ENCODE measurements at places on chromosomes 5 and 9. TPM values are rescaled to one million over a fixed set of nuclear protein-coding genes. Genes with fewer than 3 reads are reported as not detected.

DNA sequence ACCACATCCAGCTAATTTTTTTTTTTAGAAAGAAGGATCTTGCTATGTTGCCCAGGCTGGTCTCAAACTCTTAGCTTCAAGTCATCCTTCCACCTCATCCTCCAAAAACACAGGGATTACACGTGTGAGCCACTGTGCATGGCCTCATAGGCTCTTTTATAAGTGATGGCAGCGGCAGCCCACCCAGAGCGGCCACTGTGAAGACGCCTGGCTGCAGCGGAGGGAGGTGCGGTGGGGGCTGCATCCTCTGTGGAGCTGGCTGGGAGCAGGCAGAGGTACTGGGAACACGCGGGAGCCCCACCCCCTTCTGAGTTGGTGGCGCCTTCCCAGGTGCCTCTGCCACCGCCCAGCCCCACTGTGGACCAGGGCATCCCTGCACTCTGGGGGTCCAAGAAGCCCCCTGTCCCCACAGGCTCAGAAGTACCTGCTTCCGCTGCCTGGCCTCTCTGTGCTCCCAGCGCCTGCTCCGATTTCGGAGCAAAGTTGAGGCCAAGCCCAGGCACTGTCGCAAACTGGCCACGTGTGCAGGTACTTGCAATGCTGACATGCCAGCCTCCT is 16.9 kb upstream of the ECPAS start:
- no peak for DNase-seq

- no peak for DNase-seq
These were observed 630 bp downstream of the PSMB7 start for GRCh38 chr9:124414612-124415011.

DNA sequence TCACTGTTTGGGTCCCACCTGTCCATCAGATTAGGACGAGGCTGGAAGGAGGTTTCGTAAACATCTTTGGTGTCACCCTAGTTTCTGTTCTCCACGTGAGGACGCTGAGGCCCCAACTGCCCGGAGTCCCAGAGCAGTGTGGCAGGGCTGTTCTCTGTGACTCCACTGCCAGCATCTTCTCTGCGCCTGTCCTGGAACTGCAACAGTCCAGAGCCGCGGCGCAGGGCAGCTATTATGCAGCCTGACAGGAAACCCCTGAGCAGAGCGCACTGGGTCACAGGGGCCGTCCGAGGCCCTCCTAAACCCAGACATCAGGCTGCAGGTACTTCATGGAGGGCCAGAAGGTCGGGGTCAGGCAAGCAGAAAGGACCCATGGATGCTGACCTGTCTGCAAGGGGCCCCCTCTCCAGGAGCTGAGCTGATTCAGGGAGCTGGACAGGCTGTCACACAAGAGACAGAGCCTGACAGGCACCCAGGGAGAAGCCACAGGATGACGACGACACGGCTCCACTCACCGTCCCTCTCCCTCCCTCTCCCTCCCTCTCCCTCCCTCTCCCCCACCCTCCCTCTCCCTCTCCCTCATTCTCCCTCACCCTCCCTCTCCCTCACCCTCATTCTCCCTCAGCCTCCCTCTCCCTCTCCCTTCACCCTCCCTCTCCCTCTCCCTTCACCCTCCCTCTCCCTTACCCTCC is 31.7 kb downstream of the DBH start:
- no peak for DNase-seq

- no peak for DNase-seq
These were observed 81.4 kb downstream of the GABBR2 start for GRCh38 chr9:98627296-98627695.

DNA sequence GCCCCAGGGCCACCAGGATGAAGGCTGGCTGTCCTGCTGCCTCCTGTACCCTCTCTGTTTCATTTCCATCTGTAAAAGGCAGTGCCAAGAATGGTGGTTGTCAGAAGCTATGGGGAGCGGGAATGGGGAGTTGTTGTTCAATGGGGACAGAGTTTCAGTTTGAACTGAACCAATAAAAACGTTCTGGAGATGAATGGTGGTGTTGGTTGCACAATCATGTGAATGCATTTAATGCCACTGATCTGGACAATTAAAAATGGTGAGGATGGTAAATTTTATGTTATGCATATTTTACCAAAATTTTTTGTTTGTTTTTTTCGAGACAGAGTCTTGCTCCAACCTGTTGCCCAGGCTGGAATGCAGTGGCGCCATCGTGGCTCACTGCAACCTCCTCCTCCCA is 58.1 kb downstream of the PTPDC1 start:
- DNase-seq: no peak

DNA sequence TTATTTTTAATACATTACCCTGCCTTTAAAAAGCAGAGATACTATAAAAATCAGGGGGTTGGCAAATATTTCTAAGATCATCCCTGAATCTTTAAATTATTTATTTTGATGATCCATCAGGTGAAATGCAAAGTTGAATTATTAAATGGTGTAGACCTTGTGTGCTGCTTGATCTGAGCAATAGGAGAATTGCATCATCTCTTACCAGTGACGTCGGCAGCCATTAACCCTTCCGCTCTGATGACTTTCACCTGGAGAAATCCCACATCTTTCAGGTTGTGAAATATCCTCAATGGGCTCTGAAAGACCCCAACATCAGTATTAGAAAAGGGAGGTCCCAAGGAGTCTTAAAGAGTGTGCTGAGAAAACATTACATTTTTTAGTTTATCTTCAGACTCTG is 270.2 kb downstream of the SLF1 start:
- no peak for DNase-seq

DNA sequence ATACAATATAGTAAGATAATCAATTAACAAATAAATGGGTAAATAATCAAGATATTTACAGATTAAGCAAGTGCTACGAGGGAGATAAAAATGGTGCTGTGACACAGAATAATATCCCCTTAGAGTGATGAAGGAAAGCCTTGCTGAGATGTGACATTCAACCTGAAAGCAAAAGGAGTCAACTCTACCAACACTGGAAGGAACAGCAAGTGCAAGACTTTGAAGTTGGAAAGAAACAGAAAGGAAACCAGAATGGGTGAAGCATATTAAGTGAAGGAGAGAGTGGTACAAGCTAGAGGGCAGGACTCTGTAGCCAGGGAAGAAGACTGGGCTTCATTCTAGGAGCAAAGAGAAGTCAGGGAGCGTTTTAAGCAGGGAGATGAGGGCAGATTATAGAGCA is 12.2 kb upstream of the MEGF9 start:
- DNase-seq: no peak

DNA sequence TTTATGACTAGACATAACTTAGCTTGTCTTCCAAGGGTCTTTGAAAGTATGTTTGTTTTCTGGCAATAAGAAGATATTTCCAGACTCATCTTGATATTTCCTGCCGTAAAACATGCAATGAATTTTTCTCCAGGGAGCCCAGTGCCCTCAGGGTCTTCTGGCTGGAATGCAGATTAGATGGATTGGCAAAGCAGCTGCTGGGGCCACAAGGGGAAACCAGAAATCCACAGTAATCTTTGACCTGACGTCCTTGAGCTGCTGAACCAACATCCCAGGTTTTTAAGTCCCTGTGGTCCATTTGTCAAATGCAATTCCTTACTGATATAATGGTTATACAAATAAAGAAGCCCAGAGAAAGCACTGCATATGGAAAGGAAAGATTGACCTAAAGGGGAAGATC is 93.0 kb downstream of the THBS4 start:
- DNase-seq: no peak

DNA sequence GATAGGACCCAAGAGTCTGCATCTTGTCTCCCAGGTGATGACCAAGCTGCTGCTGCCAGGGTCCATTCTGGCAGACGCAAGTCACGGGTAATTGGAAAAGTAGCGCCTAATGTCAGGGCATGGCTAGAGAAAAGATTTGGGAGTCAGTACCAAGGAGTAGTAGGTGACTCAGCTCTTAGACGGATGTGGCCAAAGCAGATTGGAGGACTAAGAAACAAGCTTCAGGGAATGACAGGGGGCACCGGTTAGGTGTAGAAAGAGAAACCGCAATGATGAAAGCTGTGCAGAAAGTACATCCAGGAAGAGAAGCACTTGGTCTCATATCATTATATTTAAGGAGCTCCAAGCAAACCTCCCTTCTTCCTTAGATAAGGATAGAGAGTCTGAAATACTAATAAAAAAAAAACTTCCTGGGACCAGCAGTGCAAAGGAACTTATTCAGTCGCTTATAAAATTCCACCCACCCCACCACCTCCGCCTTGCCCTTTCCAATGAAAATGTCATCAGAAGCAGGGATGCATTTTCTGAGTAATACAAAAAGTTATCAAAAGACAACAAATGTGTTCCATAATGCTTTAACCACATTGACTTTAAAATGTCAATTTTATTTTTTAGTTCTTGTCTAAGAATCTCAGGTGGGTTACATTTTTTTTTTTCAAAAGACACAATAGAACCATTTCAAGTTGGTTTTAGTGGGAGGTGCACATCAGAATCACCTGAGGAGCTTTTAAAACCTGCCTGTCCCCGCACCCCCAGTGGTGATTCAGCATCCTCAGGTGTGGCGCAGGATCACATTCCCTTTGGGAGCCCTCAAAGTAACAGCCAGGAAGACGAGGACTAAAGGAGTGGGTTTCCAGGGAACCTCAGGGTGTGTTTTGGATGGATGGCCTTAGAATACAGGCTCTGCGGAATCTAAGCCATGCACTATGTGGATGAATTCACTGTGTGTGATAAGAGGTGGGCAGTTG is 31.2 kb downstream of the PTPN3 start:
- no peak for DNase-seq

GRCh38 chr5:77454123-77454522 is 38.0 kb downstream of the WDR41 start:
- no peak for DNase-seq

DNA sequence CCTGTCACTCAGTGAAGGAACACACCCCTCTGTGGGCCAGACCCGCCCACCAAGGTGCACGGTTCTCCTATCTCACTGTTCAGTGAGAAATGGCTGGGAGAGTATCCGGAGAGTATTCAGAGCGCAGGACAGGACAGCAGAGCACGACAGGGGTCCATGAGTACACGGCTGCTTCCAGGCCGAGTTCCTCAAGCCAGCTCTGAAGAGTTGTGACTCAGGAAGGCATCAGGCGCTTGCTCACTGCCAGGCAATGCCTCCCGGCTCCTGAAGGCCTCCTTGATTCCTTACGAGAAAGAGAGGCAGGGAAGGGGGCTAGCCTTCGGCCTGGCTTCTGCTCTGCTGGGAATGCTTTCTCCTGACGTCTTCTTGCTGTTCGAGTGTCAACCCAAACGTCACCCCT is 132.1 kb upstream of the PPP1R26 start:
- DNase-seq: no peak

- no peak for DNase-seq
These were observed 440.5 kb upstream of the WWC1 start for GRCh38 chr5:167850911-167851310.

- DNase-seq: peak; percentile 79
These were observed 1.4 kb downstream of the PRR16 start for GRCh38 chr5:120465436-120465961.

DNA sequence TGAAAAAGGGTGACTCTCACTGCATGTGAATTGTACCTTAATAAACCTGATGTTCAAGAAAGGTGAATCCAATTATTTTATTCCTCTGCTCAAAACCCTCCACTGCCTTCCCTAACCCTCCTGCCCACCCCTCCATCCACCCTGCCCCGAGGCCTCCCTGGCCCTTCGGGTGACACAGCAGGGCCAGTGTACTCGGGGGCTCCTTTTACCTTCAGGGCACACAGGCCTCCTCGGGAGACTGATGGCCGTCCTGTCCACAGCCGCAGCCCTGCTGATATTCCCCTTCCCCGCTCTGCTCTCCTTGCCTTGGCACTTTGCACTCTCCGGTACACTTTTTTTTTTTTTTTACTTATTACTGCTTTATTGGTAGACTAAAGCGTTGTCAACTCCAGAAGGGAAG is 234.0 kb downstream of the CACNA1B start:
- DNase-seq: no peak

- DNase-seq: no peak
These were observed 3.9 kb upstream of the ADCY2 start for GRCh38 chr5:7391814-7392692.

DNA sequence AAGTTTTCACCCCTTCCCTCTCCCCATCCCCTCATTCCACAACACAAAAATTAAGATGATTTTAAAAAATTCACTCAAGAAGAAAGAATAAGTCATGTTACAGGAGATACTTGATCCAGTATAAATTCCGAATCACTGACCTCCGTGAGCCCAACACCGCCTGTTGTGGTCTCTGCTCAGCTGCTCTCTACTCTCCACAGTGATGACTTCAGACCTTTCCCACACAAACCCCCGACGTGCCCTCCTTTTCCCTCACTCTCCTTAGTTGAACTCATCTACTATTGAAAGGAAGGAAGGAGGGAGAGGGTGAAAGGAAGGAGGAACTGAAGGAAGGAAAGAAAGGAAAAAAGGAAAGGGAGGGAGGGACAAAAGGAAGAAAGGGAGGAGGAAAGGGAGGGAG is 55.1 kb downstream of the ZNF354C start:
- DNase-seq: no peak

DNA sequence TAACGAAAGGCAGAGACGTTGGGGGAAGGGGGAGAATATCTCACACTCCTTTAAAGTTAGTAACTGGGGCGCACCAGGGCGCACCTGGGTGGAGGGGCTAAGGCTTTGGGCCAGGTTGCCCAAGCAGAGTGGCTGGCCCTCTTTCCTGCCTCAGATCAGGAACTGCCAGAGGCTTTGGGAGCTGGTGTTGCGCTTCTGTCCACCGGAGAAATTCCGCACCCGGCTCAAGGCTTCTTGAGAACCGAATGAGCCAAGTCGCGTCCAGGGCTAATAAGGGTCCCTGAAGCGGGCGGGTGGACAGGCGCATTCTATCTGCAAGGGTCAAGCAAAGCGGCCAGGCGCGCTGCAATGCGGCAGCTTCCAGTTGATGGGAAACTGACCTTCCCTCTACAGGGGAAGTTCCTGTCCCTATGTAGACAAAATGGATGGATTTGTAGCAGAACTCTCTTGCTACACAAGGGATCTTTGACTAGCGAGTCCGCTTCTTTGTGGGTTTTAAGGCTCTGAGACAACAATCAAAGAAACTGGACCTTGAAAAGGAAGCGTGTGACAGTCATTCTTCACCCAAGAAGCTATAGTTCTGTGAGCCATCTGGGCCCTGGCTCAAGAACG is 5.5 kb downstream of the PAX5 start:
- DNase-seq: peak; percentile 72

Gene AGXT2
- total RNA-seq: not detected

Gene GPBP1
- total RNA-seq: 51.6 TPM

Gene KIF2A
- total RNA-seq: 40.2 TPM

Gene UTP15
- total RNA-seq: 17.6 TPM

Gene SHB
- total RNA-seq: 23.0 TPM

Gene OCLN
- total RNA-seq: 1.9 TPM

Gene KCNV2
- not detected for total RNA-seq

Gene PITX1
- 0.81 TPM for total RNA-seq

Gene C5orf46
- not detected for total RNA-seq

Gene ANKRD18B
- not detected for total RNA-seq

Gene INSYN2B
- total RNA-seq: not detected
